Pulmonary artery endothelial cell (primary cell): ENCODE measurements at places on chromosomes 6 and 20. TPM values are rescaled to one million over a fixed set of nuclear protein-coding genes. Genes with fewer than 3 reads are reported as not detected.

The CLDN20 gene
- not detected in 2 replicates for total RNA-seq

The SOBP gene
- total RNA-seq: 2.6 and 2.8 TPM in 2 replicates

DNA sequence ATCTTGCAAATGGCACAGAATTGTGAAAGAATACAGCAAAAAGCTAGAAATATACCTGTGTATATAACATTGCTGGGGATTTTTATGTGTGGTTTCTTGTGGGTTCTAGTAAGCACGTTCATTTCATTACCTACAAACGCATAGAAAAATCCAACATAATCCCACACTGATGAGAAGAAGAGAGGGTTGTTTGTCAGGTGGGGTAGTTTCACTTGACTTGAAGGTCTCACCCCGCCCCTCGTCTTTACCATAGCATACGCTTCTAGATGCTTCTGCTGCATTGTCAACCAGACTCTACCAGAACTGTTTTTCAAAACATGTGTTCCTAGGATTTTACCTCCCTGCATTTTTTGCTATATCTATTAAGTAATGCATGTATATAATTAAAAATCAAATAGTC, 284.1 kb upstream of the TAB2 start:
- DNase-seq: no peak

GRCh38 chr6:163165155-163165910, 249.2 kb upstream of the QKI start:
- DNase-seq: no peak

- DNase-seq: no peak
These were observed 165.8 kb upstream of the CITED2 start for GRCh38 chr6:139540276-139540675.

The ANGPT4 gene
- not detected in 2 replicates for total RNA-seq

DNA sequence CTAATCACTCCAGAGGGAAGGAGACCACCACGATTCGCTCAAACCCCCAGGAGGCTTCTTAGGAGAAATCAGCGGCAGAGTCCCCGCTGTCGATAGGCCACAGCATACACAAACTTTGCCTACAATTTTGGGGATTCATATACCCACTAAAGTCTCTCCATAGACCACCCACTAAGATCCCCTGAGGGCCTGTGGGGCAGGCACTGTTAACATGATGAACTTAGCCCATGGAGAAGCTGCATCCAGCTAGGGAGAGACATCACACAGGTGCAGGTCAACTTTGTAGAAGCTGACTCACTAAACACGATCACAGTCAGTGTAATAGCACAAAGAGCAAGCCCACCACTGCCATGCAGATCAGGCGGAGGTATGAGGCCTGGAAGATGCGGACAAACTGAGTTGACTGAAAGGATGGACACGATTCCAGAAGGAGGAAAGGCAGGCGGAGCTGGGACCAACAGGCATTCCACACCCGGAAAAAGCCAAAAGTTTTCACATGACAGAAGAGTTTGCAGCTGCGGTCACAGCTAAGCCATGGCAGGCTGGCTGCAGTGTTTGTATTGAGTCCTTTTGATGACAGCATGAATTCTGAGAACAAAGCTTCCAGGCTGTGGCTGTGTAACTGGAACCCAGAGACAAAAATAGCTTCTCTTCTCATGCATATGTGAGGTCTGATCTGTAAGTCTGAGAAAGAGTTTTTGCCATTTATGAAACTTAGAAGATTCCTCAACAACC, 75.7 kb upstream of the QKI start:
- no peak for DNase-seq

DNA sequence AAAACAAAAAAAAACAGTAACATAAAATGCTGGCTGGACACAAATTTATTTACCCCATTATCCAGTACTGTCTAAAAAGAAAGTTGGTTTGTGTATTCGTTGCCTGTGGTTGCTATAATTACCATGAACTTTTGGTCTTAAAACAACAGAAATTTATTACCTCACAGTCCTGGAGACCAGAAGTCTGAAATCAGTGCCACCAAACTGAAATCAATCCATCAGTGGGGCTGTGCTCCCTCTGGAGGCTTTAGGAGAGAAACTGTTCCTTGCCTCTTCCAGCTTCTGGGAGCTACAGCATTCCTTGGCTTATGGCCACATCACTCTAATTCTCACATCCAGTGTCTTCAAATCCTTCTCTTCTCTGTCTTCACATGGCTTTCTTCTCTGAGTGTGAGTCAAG, 79.4 kb downstream of the SNX5 start:
- no peak for DNase-seq

The ZBTB9 gene
- total RNA-seq: 6.1 and 6.7 TPM in 2 replicates

The NOX3 gene
- not detected in 2 replicates for total RNA-seq

DNA sequence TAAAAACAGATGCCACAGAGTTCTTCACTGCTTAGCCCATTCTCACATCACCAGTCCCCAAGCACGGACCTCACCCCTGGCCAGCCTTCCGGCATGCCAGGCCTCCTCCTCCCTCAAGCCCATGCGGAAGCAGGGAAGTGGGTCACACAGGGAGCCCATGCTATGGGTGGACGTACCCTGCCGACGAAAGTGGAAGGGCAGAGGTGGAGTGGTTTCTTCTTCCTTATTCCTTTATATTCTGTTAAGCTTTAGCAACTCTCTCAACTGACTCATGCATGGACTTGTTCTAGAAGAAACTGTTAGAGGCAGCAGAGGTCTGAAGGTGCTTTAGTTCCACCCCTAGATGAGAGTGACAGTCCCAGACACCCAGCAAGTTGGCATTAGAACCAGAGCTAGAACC, 118.6 kb downstream of the LY86 start:
- DNase-seq: no peak

DNA sequence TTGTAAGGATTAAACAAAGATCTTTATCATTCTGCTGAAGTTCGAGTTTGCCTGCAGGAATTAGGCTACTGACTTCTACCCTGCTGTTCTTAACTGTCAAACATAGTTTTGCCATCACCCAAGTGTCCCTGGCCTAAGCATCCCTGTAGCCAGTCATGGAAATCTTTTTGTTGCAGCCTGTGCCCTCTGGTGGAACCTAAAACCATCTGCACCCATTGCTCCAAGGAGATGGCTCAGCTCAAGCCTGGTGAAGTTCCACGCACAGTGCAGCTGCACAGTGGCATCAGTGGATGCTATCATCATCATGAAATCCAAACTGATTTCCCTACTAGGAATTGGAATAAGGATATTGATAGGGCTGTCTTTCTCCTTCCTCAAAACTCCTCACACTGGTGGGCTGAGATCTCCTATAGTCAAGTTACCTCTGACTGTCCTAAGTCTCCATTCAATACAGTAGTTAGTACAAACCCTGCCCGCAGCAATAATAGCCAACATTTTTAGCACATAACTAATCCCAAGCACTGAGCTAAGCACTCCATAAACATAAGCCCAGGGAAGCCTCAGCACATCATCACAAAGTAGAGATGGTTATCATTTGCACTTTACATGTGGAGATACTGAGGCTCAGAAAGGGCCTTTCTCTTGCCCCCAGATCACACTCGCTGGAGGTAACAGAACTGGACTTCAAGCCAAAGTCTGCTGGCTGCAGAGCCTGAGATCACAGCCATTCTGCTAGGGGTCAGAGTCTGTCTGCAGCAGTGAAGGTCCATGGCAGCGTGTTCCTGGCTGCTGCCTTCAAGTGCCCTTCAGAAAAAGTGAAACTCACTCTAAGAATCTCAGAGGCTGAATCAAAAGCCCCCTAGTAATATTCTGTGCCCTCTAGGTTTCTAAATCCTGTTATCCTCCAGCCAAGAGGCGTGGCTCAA, 77.2 kb upstream of the MC3R start:
- DNase-seq: no peak

The MYH7B gene
- under 0.01 and 0.13 TPM in 2 replicates for total RNA-seq

DNA sequence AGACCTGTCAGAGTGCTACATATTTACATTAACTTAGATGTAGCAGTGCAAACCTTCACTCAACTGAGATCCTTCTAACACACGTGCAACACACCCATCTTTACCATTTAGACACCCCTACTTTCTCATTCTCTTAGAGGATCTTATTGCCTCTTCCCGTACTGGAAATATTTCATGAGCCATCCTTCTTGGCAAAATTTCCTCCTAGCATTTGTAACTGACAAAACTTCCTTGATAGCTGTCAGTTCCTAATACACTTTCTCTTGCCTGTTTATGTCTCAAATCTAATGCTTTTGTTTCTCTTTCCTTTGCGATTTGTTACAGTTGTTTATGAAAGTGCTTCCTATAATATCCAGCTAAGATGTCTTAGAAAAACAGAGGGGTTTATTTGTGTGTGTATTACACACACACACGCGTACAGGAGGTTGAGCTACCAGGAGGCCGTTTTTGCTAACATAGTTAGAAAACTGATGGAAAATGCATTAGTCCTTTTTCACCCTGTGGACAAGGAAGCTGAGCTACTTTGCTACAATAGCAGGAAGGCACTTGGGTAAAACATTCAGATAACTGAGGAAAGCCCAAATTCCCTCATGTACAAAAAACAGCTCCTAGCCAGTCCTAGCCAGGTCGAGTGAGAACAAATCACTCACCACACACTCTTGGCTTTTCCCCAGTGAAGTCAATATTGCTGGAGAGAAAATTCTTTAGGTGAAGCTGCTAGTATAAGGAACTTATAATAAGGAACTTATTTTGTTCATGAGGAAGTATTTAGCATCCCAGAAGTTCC, 153.6 kb downstream of the NFATC2 start:
- DNase-seq: no peak

GRCh38 chr6:43086022-43086658, 10.0 kb downstream of the PTK7 start:
- no peak for DNase-seq

DNA sequence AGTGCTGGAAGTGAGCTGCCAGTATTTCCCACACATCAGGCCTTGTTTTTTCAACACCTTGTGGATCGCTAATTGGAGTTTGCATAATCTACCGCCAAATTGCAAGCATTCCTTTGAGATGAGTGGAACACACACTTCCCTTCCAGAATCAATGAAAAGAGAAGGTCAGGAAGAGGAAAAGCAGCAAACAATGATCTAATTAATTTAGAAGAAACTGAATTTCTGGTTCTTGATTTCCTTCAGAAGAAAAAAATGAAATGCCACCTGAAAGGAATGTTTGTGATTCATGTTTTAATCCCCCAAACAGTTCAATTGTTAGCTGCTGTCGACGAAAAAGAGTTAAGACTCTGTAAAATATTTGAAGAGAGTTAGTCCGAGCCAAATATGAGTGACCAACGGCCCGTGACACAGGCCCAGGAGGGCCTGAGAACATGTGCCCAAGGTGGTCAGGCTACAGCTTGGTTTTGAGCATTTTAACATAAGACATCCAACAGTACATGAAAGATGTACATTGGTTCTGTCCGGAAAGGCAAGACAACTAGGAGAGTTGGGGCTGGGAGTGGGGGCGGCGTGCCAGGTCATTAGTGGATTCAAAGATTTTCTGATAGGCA, 182.3 kb downstream of the MTFR2 start:
- peak; percentile 97 for DNase-seq

The SDCBP2 gene
- total RNA-seq: 3.0 and 7.0 TPM in 2 replicates

- no peak for DNase-seq
These were observed 17.2 kb downstream of the UNC5CL start for GRCh38 chr6:41021832-41022231.

DNA sequence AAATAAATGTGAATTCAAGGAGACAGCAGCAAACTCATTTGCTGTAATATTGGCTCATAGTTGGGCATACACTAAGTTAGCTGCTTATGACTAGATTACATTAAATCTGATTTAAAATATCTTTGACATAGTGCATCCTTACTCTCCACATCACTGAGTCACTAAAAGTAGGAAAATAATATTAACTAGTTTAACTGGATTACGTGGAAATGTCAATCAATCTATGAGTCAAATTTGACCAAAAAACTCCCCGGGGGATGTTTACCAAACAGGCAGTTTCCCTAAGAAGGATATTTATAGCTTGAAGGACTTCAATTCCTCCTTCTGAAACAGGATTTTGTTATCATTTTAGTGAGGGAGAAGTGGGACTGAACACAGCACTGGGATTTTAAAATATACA, 366.5 kb downstream of the ESR1 start:
- no peak for DNase-seq

DNA sequence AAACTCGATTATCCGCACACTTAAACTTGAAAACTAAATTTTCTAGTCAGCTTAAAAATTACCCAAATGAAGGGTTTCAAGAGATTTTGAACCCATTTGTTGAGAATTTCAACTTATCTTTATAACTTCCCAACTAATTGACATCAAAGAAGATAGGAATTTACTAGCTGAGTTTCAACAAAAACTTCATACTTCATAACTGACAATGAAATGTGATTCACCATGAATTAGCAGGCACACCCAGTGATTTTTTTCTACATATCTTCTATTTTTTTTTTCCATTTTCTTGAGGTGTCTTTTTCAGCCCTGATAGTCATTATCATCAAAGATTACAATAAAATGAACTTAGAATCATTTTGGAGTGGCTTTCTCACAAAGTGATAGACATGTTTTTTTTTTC, 26.7 kb downstream of the TNFAIP3 start:
- DNase-seq: no peak

The HSPA12B gene
- 4.7 and 7.9 TPM in 2 replicates for total RNA-seq

GRCh38 chr6:159035891-159036290, 8.9 kb downstream of the TAGAP start:
- DNase-seq: no peak

The DDO gene
- 0.53 and 2.7 TPM in 2 replicates for total RNA-seq

The CST5 gene
- total RNA-seq: not detected in 2 replicates

- no peak for DNase-seq
These were observed 8.5 kb downstream of the RBM38 start for GRCh38 chr20:57399587-57400155.

DNA sequence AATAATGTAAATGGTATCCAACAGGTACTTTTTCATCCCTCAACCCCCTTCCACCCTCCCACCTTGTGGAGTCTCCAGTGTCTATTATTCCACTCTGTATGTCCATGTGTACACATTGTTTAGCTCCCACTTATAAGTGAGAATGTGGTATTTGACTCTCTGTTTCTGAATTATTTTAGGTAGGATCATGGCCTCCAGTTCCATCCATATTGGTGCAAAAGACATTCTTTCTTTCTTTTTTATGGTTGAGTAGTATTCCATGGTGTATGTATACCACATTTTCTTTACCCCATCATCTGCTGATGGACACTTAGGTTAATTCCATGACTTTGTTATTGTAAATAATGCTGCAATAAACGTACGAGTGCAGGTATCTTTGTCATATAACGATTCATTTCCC, 58.2 kb upstream of the PRND start:
- no peak for DNase-seq

- no peak for DNase-seq
These were observed 902 bp downstream of the SAMHD1 start for GRCh38 chr20:36950414-36951197.
